ENCODE measurements at places on chromosomes 7 and 10. TPM values are rescaled to one million over a fixed set of nuclear protein-coding genes. Genes with fewer than 3 reads are reported as not detected.

The GFRA1 gene
- 0.04 TPM for total RNA-seq

The H2BK1 gene
- total RNA-seq: not detected

The NODAL gene
- not detected for total RNA-seq

DNA sequence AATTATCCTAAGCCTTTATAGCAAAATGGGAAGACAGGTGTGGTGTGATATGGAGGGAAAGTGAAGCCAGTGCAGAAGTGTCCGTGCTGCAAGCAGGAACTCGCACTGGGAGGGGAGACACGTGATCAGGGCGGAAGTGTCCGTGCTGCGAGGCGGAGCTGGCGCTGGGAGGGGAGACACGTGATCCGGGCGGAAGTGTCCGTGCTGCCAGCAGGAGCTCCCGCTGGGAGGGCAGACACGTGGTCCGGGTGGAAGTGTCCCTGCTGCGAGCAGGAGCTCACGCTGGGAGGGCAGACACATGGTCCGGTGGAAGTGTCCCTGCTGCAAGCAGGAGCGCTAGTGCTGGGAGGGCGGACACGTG, 40.5 kb upstream of the PRKAR1B start:
- H3K36me3 ChIP-seq: peaks cover 79% of the 10 kb centered on the region
- H3K4me3 ChIP-seq: no peak overlapping the region
- no peaks in the 10 kb centered on the region for H3K4me1 ChIP-seq
- no peak for DNase-seq
- no peak overlapping the region for H3K27ac ChIP-seq

GRCh38 chr7:155422151-155422550, 35.8 kb upstream of the EN2 start:
- H3K27ac ChIP-seq: no peak overlapping the region
- DNase-seq: no peak
- H3K36me3 ChIP-seq: no peaks in the 10 kb centered on the region
- H3K27me3 ChIP-seq: peaks cover 70% of the 10 kb centered on the region
- no peaks in the 10 kb centered on the region for H3K4me1 ChIP-seq

- no peak for DNase-seq
- H3K36me3 ChIP-seq: no peaks in the 10 kb centered on the region
Measured at GRCh38 chr7:80131675-80132435, 2.8 kb upstream of the GNAI1 start.

DNA sequence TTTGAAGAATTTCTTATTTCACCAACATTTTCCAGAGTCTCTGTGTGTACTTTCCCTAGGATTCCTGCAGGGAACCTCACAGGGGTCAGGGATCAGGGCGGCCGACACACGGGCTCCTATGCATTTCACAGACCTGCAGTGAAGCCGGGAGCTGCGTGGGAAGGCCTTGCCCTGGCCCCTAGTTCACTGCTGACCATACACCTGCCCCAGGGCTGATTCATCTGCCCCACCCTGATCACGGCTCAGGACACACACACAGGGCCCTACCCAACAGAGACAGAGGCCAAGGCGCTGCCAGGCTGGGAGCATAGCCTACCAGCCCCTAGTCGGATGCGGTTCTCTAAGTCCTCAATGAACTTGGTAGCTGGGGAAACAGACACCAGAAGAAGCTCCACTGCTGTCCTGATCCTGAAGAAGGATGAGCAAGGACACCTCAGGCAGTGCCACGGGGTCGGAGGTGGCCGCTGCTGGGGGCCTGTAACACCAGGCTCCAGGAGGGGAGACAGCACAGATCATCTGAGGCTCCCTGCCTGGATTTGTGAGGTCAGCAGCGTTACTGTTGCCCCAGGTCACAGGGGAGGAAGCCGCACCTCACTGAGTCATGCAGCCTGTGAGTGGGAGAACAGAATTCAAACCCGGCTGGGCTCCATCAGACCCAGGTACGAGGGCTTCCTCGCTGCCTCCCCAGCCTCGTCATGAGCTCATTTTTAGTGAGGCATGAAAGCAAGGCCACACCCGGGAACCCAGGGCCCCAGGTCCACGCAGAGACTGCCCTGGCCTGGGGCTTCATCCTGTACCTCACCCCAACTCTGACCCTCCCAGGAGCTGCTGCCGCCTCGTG, 278.8 kb upstream of the PPP2R2D start:
- no peak overlapping the region for H3K4me3 ChIP-seq
- no peaks in the 10 kb centered on the region for H3K36me3 ChIP-seq
- H3K27ac ChIP-seq: no peak overlapping the region

DNA sequence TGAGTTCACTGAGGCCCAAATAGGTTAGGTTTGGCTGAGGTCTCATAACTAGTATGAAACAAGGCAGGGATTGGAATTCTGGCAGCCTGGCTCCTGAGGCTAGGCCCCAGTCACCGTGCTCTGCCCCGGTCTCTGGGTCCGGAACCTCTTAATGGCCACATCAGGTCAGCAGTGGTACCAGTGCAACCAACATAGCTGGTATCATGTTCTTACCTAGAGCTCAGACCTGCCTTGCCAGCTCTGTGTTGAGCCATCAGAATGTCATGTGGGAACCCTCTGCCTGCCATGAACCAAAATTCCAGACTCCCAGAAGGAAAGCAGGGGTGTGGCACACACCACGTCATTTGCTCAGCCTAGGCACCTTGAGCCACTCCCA, 56.5 kb downstream of the ZNF467 start:
- no peak for DNase-seq
- no peak overlapping the region for H3K4me3 ChIP-seq
- H3K4me1 ChIP-seq: peaks cover 71% of the 10 kb centered on the region
- no peak overlapping the region for H3K27ac ChIP-seq

All from K562 (cell line).